ENCODE measurements at places on chromosomes 2 and 18.

- DNase-seq: no peak
Measured at GRCh38 chr2:11785611-11785940, 39.1 kb downstream of the LPIN1 start.

DNA sequence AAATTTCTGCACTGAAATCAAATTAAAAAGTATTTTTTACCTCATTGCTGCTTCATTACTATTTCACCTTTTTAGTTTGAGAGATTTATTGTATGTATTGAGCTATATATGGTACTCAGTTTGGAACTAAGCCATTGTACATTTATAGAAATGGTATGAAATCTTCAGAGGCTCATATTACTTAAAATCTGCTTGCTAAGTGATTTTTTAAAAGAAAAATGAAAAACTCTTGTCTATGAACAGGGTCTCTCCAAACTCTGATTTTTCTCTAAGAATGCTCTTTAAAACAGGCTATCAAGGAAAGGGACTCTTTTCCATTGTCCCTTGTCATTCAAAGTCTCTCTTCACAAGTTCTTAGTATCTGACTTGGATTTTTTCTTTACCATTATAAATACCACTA, 31.8 kb downstream of the C1D start:
- DNase-seq: no peak

DNA sequence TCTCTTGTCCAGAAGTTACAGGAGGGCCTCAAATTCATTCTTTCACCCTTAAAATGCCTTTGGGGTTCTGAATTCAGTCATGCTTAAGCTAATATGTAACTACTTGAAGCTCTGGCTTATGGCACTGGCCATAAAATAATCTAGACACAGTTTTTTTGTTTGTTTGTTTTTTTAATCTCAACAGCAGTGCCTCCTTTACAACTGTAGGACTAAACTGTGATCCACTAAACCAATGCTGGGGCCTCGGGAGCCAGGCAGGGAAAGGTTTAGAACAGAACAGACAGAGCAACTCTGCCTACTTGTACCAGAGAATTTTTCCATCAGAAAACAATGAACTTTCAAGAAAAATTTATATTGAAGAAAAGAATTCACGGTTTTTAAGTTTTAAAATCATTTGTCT, 1.7 kb downstream of the STAM2 start:
- DNase-seq: no peak

DNA sequence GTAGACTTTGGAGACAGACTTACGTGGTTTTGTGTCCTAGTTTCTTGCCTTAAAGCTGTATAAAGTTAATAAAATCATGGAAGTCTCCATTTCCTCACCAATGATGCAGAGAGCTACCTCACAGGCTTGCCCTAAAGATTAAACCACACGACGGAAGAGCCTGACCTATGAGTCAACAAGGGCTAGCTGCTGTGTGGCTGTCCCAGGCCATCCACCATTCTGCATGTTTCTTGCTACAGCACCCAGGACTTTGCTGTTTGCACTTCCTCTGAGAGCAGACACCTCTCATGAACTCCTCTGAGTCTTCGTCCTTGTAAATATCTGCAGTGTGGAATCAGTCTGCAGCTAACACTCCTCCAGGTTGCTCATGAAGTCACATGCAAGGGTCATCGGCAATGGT, 160.0 kb upstream of the TRIB2 start:
- DNase-seq: no peak

- DNase-seq: no peak
Measured at GRCh38 chr2:110113961-110114591, 1.5 kb downstream of the MALL start.

DNA sequence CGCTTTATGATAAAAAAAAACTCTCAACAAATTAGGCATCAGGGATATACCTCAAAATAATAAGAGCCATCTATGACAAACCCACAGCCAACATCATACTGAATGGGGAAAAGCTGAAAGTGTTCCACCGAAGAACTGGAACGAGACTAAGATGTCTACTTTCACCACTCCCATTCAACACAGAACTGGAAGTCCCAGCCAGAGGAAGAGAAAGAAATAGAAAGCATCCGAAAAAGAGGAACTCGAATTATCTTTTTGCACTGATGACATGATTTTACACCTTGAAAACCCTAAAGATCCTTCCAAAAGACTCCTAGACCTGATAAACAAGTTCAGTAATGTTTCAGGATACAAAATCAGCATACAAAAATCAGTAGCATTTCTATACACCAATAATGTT, 121.6 kb downstream of the ZRANB3 start:
- DNase-seq: no peak

Measured in B cell (primary cell).